ENCODE measurements at places on chromosomes 7 and 10.

DNA sequence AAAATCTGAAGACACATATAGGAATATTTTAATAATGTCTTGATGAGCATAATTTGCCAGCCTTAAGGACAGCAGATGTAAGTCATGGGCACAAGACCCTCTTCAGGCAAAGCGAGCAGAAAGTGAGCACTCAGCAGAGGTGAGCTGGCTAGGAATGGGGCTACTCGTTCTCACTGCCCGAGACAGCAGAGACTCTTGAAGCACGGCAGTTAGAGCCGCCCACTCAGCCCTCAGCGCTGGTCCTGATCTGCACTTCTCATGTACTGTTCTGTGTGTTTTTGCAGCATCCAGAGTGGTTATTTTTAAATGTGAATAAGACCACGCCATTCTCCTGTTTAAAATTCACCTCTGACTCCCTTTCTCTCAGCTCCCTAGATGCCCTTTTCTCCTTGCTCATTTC lies 65.3 kb downstream of the GFRA1 start:
- no peak for DNase-seq

DNA sequence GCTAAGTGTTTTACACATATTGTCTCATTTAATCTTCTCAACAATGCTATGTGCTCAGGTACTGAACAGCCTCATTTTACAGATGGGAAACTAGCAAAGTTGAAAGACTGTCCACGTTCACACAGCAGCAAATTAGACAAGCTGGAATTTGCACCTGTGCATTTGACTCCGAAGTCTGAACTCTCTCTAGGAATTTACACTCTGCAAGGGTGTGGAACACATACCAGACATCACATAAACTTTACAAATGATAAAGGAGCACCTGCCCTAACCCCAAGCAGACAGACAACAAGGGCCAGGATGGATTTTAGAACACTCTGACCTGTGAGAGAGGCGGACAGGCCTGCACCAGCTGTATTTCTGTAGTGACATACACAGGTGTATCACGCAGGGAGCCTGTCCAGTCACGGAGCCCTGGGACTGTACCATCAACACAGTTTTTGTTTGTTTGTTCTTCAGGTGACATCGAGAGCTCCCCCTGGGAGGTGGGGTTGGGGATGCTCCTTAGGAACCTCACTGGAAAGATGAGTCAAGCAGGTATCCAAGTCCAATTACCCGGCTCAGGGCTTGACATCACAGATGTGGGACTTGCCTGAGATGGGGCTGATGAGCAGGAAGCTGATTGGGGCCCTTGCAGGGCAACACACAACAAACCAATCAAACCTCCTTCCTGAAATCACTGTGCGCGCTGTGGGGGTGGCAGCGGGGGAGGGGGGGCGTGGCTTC lies 31.0 kb downstream of the MKI67 start:
- no peak for DNase-seq

- no peak for DNase-seq
These were observed 158.5 kb downstream of the GALNT17 start for GRCh38 chr7:71290452-71290851.

GRCh38 chr7:80500325-80500724 lies 11.5 kb downstream of the GNAT3 start:
- no peak for DNase-seq

DNA sequence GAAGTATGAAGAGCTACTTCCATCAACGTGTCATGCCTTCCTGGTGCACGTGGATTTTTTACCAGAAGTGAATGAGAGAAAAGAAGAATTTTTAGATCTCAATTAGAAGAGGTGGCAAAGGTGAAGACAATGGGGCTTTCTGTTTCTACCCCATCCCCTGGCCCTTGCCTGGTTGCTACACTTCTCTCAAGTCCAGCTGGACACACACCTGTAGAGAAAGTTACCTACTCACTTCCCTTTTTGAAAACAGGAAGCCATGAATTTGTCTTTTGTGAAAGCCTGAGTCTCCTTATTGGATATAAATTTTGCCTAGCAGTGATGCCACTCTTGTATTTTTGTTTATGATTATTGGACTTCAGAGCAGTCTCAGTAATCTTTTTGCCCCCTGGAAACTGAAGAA lies 142.9 kb upstream of the AKR1E2 start:
- DNase-seq = no peak

- no peak for DNase-seq
These were observed 224.9 kb downstream of the ACTR3B start for GRCh38 chr7:152984421-152984820.

DNA sequence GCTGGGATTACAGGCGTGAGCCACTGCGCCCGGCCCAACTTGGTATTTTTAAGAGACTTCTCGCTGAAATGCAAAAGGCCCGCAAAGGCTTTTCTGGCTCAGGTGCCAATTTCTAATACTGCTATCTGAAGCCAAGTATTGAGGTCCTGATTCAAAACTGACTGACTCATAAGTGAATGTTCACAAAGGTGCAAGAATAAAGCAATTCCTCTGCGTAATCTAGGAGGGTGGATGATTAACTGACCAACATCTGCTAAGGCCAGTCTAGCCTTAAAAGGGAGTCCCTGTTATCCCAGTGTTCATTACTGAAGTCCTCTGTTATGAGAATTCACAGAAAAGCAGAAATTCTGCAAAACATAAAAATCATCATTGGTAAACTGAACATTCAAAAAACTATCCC lies 111.4 kb downstream of the SRPK2 start:
- DNase-seq = no peak

DNA sequence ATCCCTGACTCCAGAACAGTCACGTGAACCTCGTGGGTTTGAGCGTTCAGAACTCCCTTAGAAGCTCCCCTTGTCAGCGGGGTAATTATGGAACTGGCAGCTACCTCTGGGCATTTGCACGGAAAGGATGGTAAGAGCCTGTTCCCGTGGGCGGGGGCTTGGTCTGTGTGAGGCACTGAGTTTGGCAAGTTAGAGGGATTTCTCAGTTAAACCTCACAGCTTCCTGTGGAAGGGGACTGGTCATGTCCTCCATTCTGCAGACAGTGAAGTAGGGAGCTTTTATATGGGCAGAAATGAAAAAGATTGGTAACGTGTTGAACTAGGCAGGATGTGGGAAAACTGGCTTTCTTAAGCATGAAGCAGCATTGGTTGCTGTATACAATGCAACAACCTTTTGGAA lies 16.0 kb downstream of the PALD1 start:
- DNase-seq = no peak

DNA sequence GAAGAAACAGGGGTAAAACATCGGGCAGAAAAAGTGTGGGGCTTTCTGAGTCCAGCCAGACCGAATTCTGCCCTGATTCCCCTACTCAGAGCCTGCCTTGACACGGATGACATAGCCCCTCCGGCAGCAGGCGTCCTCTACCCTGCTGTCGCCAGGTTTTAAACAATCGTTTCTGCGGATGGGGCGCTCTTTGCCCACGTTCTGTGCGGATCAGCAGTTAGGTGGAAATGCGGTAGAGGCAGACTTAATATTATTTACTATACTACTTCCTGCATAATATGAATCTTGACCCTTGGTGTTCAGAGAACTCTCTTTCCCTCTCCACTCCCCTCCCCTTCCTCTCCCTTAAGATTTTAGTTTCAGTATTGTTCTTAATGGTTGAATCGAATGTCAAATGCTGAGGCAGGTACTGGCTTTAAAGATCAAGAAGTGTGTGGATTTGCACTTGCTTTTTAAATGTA lies 2.4 kb downstream of the GATA3 start:
- DNase-seq = no peak

GRCh38 chr7:44066494-44067063 lies 1.2 kb upstream of the PGAM2 start:
- DNase-seq = no peak

DNA sequence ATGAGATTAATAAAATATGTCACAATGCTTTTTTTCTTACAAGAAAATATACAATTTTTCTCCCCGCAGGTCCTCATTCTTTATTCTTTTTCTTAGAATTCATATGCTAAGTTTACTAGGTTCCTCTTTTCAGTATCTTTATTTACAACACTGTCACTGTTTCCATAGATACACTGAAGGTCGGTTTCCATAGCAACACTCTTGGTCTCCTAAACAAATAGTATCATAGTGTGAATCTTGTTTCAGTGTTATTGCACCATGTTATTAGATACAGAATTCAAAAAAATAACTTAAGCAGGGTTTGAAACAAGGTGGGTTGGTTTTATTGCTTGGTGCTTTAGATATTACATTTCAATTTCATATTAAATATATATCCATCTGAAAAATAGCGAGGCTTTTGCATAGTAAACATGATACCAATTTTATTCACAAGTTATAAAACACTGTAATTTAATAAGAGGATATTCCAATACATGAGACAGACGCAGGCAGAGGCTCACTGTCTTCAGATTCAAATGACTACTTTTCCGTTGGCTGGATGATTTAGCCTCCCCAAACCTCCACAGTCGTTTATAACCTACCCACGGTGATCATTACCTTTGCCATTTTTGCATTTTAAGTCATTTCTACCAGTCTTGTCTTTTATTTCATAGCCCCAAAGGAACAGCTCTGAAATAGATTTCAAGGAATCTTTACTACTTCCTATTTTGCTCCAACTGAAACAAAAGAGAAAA lies 88.9 kb upstream of the KLF6 start:
- no peak for DNase-seq

GRCh38 chr7:34026481-34027190 lies 121.3 kb downstream of the BMPER start:
- no peak for DNase-seq

GRCh38 chr10:132664407-132664806 lies 121.5 kb downstream of the NKX6-2 start:
- DNase-seq = no peak

- no peak for DNase-seq
These were observed 41.9 kb downstream of the LRRN3 start for GRCh38 chr7:111132833-111133232.

DNA sequence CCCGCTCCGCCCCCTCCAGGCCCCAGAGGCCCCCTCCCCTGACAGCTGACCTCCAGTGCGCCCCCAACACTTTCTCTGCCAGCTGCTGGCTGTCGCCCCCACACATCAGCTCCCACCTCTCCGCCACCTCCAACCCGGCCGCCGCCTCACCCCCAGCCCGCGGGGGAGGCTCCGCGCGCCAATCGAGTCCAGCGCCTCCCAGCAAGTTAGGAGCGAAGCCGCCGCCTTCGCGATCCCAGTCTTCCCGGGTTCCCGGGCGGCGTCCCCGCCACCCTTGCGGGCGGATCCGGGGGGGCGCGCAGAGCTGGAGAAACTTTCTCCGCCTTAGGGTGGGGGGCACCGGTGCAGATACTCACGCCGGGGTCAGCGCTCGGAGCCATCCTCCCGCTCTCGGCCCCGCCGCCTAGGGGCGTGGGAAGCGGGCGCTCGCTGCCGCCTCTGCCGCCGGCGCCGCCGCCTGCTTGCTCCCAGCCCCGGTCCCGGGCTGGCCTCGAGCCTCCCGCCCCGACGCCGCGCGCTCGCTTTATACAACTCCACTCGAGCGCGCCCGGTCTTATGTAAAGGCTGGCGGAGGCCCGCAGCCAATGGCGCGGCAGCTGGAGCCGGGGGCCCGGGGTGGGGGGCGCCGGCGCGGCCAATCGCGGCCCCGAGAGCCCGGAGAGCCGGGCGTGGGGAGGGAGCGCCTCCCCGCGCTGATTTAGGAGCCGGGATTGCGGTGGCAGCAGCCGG lies at the start of gene CRTAC1:
Gene CRTAC1 (minus strand): TSS at position 529 of the 729 bp plus-strand sequence. CDS start 149 bp downstream, at position 380.
- DNase-seq = no peak

DNA sequence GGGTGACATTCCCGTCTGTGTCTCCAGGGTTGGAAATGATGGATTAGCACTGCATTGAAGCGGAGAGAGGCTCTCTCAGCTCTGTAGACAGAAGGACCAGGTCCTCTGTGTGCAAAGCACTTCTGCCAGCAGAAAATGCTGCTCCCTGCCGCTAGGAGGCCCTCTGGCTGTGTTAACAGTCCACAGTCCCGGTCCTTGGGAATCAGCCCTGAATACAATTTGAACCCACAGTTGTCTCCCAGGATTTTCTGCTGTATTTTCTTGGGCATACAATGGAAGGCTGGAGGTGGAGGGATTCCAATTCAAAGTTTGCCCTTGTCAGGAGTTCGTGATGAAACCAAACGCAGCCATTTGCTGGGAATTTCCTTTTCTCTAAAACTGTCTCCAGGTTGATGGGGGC lies 205.2 kb downstream of the GLRX3 start:
- no peak for DNase-seq

GRCh38 chr10:97689559-97690020 lies 2.5 kb upstream of the AVPI1 start:
- DNase-seq = no peak

- no peak for DNase-seq
These were observed 45.2 kb upstream of the EXOC4 start for GRCh38 chr7:133207687-133208086.

- no peak for DNase-seq
These were observed 11.0 kb downstream of the CROT start for GRCh38 chr7:87356448-87356847.

- DNase-seq = no peak
These were observed 208.8 kb downstream of the KCNMA1 start for GRCh38 chr10:77428691-77429395.

GRCh38 chr7:132548489-132549078 lies 27.7 kb downstream of the PLXNA4 start:
- DNase-seq = no peak

DNA sequence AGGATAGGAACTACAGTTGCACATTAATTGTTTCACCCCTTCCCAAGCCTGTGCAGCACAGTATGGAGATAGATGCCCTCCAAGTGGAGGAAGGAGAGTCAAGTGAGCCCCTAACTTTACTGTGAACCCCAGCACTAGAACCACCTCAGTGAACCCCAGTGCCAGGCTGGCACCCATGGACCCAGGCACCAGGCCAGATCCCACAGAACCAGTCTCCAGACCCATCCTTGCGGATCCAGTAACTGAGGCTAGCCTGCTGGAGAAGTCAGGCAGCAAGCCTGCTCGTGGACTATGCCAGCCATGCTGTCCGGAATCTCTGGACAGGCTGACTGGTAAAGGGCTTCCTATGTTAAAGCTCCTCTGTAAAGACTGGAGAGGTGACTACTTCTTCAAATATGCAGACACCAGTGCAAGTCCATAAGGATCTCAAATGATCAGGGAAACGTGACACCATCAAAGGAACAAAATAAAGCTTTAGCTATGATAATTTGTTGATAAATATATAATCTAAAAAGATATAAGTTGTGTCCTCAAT lies 27.7 kb downstream of the SHOC2 start:
- DNase-seq = no peak

DNA sequence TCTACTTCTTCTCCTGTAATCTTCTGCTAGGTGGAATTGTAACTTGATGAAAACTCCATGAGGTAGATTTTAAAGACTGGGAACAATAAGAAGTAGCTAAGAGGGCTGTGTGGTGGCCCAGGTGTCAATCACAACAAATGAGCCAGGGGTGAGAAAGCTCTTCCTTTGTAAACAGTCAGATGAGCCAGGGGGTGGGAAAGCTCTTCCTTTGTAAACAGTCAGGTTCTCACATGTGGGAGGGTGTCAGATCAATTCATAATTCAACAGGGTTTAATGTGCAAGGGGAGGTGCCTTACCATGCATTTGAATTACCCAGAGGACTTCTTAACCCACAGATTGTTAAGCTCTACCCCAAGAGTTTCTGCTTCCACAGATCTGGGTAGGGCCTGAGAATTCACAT lies 312.4 kb upstream of the AUTS2 start:
- no peak for DNase-seq

DNA sequence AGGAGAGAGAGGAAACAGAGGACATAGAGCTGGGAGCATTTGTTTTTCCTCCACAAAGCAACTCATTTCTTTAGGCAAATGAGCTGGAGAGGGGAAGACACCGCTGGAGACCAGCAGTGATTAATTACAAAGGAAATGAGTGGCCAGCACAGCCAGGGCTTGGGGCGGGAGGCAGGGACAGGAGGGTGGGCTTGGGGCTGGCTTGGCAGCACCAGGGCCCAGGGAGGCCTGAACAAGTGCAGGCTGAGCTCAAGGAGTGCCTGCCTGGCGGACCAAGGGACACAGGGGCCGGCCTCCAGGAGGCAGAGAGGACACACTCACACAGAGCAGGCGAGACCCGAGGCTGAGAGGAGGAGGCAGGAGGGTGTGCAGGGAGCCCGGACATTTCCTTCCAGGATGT lies 149.0 kb upstream of the UNC5B start:
- no peak for DNase-seq
